ENCODE measurements at places on chromosomes 2 and 18.

GRCh38 chr2:230809677-230810251 is 55.0 kb upstream of the ITM2C start:
- DNase-seq: no peak

- no peak for DNase-seq
Observed at GRCh38 chr2:70767079-70767698, 811 bp downstream of the ADD2 start.

- no peak for DNase-seq
Observed at GRCh38 chr2:217791551-217791950, 211.2 kb downstream of the TNS1 start.

GRCh38 chr2:231342061-231342711 is 53.3 kb upstream of the B3GNT7 start:
- DNase-seq: no peak

DNA sequence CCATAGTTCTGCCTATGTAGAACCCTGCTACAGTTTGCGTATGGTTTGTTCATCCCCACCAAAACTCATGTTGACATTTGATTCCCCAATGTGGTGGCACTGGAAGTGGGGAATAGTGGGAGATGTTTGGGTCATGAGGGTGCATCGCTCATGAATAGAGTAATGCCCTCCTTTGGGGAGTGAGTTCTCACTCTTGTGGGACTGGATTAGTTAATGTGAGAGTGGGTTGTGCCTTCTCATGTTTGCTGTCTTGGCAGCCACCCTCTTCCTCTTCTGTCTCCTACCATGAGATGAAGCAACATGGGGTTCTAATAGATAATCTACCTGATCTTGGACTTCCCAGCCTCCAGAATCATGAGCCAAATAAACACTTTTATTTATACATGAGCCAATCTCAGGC is 237.2 kb upstream of the APCDD1 start:
- no peak for DNase-seq

DNA sequence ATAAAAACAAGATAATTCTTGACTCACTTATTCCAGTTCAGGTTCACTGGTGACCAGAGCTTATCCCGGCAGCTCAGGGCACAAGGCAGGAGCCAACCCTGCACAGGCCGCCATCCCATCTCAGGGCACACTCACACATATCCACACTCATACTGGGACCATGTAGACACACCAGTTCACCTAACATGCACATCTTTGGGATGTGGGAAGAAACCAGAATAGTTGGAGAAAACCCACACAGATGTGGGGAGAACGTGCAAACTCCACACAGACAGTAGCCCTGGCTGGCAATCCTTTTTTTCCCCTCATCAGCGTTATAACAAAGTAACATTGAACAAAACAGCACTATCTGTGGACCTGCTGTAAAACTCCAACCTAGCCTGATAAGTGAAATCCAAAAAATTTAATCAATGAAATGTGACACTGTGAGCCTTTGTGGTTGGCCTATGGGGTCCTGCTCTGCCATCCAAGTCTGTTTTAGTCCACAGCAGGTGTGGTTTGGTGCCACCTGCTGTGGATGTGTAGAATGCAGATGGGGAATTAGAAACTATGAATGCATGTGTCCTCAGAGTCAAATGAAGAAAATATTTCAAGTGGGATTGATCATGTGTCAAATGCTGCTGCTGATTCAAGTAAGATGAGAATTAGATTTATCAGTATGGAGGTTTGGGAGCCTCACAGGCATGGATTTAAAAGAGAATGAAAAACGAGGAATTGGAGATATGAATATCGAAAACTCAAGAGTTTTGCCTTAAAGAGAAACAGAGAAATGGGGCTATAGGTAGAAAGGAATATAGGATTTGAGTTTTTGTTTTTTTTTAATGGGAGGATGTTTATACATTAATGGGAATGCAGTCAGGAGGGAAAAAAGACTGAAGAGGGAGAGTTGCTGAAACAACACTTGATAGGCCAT is 47.0 kb downstream of the UGP2 start:
- peak; percentile 7 for DNase-seq

GRCh38 chr2:147500229-147500628 is 344.6 kb upstream of the ACVR2A start:
- DNase-seq: no peak

DNA sequence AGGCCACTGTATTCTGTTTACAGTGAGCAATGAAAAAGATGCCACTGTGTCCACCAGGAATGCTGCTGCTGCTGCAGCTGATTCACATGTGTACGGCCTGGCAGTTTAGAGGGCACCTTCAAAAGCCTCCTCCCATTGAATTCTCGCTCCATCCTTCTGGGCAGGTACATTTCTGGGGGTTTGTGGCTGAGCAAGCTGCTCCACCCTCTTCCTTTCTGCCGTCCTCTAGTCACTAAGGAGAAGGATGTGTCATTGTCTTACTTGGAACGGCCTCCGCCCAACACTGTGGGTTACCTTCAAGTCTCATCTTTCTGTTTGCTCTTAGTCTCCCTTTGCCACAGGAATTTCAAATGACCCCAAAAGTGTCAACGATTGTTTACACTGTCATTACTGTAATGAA is 182.0 kb downstream of the ZBTB7C start:
- DNase-seq: no peak

GRCh38 chr18:8662560-8663255 is 42.6 kb upstream of the MTCL1 start:
- no peak for DNase-seq

DNA sequence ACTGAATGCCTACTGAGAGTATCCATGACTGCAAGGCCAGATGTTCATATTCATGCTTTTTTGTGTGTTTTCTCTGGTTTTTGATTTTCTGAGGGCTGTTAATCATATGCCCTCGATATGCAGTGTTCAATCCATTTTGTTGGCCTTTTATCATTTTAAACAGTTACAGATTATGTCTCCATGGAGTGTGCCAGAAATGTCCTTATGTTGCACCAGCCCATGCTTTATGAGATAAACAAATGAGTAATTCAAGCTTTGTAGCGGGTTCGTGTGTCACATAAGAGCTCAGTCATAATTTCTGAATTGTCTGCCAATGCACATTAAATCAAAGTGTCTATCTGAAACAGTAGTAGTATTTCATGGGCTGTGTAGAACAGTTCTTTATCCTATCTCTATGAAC is 583.0 kb downstream of the THSD7B start:
- DNase-seq: no peak

DNA sequence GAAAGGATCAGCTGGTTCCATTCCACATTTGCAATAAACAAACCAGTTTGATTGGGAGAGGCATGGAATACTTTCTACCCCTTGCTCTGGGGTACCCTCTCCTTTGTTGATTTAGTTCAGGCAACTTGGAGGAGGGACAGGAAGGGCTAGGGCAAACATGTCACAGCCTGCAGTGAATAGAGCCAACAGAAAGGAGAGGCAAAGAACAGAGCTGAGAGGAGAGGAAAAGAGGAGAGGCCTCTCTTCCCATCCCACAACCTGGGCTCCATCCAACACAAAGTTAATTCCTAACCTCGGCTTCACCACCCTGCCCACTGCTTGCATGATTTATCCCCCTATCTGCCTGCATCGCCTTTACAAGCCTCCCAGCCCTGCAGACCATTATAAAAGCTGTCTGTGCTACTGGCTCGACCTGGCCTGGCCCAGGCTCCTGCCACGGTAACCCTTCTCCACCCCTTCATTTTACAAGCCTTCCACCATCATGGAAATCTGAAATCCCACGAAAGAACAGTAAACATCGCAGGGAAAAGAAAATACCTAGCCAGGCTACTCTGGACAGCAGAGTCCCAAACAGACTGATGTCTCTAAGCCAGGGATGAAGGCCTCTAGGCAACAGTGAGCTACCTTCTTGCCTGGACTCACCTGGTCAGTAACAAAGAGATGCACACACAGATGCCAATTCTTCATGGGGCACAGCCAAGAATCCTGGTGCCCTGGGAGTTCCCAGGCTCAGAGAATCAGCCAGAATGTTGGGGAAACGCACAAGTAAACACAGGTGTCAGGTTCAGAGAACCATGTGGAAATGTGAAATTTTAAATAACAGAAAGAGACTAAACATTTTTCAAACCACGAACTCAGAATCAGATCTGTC is 43.6 kb downstream of the NHEJ1 start:
- DNase-seq: no peak

DNA sequence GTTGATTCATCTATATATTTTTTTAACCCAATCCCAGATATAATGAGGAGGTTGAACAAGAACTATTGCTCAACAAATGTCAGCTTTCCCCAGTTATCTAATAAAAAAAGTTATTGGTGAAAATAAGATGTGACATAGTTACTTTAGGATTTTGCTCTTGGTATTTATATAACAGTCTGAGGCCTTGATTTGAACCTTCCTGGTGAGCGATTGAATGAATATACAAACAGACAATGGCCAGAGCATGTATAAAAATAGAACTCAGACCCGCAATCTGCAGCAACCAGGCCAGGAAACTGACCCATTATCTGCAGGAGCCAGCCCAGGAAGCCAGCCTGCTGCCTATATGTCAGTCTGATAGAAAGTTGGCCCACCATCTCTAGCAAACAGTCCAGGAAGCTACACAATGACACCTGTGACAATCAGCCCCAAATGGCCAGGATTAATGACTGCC is 81.6 kb downstream of the HS6ST1 start:
- no peak for DNase-seq

DNA sequence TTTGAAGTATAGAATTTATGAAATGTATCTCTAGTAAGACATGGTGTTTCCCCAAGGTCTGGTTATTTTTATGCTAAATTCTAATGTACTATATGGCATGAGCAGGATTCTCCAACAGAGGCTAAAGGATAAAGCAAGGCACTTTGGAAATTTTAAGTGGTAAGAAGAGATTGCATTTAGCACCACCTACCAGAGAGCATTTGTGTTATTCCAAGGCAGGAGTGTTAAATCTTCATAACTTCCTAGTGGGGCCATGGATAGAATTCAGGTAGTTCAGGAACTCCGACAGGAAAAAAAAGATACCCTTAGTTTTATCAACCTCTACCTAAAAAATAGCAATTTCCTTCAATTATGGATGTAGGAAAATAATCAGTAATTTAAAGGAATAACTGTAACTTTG is 497.4 kb upstream of the CRIM1 start:
- DNase-seq: no peak

- DNase-seq: no peak
Observed at GRCh38 chr18:49112031-49112430, 161.3 kb upstream of the SMAD7 start.

DNA sequence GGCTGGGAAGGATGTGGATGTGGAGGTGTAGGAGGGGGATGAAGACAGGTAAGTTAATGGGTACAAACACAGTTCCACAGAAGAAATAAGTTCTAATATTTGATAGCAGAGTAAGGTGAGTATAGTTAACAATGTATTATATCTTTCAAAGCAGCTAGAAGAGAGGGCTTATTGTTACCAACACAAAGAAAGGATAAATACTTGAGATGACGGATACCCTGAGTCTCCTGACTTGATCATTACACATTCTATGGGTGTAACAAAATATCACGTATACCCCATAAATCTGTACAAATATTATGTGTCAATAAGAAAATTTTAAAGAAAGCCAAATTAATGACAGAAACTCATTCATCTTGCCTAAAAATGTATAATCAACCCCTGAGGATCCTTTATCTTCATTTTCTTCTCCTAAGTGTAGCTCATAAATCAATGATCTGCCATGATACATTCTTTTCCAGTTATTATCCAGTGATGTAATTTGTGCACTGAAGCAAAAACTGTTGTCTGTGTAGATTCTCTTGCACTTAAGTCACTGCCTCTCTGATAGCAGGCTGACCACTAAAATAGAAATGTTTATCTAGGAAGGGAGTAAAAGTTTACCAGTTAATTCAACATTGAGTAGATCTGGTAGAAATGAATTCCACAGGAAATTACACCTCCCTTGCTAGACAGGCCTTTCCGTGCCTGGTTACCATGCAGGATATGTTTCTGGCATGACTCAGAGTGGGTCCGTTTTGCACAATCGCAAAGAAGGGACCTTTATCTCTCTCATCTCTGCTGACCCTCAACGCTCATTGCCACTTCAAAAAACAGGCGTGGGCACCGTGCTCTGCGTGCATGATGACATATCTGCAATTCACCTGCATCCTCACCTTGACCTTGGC is 249.7 kb upstream of the NCKAP5 start:
- no peak for DNase-seq

GRCh38 chr2:53129851-53130250 is 637.8 kb upstream of the CHAC2 start:
- no peak for DNase-seq

DNA sequence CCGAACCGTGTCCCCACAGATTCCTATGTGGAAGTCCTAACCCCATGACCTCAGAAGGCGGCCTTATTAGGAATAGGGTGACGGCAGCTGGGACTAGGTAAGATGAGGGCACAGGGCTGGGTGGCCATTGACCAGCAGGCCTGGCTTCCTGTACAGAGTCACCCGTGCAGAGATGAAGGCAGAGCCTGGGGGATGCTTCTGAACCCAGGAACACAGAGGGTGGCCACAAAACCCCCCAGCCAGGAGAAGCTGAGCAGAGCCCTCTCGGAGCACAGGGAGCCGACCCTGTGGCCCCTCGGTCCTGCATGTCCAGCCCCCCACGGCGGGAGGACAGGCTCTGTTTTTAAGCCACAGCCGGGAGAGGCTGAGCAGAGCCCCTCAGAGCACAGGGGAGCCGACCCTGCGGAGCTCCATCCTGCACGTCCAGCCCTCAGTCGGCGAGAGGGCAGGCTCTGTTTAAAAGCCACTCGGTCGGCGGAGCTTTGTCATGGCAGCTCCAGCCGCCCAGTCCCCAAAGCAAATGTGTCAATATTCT is 2.7 kb downstream of the PDCD1 start:
- no peak for DNase-seq

- DNase-seq: no peak
Observed at GRCh38 chr18:35746826-35747339, 165.3 kb downstream of the GALNT1 start.

DNA sequence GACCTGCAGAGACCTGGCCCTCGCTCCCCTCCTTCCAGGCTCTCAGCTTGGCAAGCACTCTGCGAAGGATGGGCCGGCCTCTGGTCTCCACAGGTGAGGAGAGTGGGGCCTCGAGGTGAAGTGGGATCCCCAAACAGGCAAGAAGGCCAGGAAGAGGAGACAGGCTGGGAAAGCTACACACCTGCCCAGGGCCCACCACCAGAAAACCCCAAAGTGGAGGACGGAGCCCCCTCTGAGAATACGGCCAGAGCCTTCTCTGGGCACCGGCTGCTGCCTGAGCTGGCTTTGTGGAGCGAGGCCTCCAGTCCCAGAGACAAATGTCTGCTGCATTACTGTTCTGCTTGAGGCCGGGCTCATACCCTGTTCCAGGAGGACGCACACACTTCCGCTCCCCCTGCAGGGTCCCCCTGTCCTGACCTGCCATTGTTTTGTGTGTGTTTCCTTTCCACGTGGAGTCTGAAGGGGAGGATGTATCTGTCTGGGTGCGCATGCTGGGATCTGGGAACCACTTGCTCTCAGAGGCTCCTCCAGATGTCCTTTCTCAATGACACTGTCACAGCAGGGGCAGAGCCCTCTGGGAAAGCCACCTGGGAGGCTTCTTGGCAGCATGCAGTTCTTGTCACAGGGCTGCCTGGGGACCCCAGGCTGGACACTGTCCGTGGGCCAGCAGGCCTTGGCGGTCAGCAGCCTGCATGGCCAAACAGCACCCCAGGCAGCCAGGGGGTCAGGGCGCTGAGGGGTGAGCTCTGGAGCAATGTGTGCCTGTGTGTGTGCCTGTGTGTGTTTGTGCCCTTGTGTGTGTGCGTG is 20.8 kb downstream of the KCNF1 start:
- DNase-seq: no peak

- DNase-seq: no peak
Observed at GRCh38 chr2:237059155-237059875, 26.4 kb upstream of the COPS8 start.

GRCh38 chr2:108534584-108535356 is 500 bp downstream of the LIMS1 start:
- peak; percentile 36 for DNase-seq

GRCh38 chr18:56851774-56852173 is 200.6 kb downstream of the WDR7 start:
- no peak for DNase-seq
